ENCODE measurements at places on chromosomes 3 and 15.

GRCh38 chr15:52191207-52191606 is at the start of gene GNB5:
GNB5 (minus strand) TSS chr15:52191392; CDS start chr15:52184676, 6,716 bp downstream.
- DNase-seq: no peak

DNA sequence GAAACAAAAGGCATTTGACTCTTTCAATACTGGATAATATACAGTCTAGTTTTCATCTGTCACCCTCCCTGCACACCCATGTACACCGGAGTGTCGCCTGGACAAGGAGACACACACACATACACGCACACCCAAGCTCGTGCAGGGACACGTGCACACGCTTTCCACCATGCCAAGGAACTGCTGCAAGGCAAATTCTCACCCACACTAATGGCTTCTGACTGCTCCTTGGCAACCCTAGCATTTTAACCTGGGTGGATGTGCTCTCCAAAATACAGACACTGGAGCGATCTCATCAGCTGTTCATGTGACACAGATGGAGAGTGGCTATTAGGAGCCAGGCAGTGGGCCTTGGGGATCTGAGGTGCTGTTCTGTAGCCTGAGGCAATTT is 61.6 kb downstream of the MEIS2 start:
- DNase-seq: no peak

DNA sequence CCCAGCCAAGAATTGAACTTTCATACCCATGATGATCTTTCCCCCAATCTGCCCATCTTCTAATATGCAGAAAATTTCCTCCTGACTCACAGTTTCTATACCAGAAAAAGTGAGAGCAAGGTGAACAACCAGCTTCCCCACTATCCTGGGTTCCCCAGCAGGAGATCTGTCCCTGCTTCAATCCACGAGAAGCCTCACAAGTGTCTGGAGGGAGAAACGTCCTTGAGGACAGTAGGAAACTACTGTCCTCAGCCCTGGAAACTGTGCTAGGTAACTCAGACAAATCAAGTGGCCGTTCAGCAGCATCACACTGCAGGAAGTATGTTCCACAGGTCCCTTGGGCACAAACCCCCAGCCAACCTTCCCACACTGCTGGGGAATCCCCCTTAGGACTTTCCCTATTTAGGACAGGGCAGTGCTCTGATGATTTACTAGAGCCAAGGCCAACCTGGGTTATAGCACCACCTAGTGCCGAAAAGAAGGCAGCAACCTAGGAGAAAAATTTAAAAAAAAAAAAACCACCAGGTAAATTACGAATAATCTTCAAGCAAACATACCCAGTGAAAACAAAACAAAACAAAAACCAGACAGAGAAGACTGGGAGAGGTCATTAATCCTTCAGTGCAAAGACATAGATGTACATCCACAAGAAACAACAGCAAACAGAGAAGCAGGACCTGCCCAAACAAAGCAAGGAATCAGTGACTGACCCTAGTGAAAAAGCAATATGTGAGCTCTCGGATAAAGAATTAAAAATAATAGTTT is 36.0 kb downstream of the MORC1 start:
- DNase-seq: no peak

GRCh38 chr3:28800203-28800602 is 451.6 kb upstream of the AZI2 start:
- no peak for DNase-seq

DNA sequence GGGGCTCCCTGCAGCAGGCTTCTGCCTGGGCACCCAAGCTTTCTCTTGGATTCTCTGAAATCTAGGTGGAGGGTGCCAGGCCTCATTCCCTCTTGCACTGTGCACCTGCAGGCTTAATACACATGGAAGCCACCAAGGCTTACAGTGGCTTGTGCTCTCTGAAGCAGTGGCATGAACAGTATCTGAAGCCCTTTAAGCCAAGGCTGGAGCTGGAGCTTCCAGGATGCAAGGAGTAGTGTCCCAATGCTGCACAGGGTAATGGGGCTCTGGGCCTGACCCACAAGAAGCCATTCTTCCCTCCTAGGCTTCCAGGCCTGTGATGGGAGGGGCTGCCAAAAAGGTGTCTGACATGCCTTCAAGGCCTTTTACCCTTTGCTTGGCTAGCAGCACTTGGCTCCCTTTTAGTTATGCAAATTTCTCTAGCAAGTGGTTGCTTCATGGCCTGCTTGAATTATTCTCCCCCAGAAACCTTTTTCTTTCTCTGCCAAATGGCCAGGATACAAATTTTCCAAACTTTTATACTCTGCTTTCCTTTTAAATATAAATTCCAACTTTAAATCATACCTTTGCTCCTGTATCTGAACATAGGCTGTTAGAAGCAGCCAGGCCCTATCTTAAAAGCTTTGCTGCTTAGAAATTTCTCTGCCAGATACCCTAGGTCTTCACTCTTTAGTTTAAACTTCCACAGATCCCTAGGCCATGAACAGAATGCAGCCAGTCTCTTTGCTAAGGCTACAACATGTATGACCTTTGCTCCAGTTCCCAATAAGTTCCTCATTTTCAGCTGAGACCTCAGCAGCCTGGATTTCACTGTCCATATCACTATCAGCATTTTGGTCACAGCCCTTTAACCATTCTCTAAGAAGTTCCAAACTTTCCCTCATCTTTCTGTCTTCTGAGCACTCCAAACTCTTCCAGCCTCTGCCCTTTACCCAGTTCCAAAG is 201.1 kb upstream of the LRRFIP2 start:
- DNase-seq: no peak

DNA sequence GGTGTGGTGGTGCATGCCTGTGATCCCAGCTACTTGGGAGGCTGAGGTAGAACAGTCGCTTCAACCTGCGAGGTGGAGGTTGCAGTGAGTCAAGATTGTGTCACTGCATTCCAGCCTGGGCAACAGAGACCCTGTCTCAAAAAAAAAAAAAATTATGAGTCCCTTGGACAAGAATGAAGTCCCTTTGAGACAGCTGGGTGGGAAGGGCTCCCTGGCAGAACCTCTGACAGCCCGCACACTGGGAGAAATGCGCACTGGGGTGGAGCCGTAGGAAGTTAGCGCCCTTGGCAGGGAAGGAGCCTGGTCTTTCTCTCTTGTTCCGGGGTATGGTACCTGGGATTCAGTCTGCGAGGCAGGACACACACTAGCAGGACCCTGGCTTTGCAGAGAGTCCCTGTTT is 51.4 kb downstream of the SLC30A4 start:
- DNase-seq: no peak

DNA sequence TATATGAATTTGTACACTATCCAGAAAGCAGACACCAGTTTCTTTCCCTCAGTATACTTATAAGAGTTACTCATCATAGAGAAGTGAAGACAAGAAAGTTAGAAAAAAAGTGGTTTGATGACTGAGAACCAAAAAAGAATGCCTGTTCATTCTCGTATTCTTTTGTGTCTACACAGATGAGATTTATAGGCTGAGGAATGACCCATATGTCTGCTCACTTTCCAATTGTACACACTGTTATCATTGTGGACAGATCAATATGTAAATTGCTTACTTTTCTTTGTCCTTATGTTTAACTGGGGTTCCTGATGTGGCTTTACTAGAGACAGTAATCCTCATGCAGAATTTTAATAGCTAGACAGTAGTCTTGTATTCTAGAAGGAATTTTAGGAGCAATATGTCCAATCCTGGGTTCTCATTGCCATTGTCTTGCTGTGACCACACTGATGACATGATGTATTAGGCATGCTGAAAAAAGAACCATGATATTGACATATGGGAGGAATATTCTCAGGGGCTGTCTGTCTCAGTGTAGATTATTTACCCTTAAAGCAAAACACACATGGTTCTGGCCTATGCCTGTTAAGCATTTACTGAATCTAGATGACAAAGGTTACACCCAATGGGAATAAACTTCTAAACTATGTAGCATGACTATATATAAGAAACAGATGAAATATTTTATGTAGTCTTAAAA is 669.7 kb downstream of the ROBO1 start:
- DNase-seq: no peak

DNA sequence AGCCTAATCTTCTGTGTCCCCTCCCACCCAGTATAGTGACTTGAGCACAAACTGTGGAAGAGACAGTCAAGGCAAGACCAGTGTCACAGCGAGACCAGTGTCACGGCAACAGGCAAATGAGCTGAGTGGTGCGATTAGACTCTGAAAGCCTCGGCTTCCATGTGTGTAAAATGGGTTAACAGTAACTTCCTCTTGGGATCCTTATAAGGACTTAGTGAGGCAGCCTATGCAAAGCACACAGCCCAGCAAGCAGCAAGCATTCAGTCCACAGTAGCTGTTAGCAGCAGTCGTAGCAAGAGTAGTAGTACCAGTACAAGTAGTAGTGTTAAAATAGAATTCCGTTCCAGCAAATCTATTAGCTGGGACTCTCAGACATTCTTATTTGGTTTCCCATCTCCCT is 334.1 kb downstream of the GABRB3 start:
- no peak for DNase-seq

- no peak for DNase-seq
Measured at GRCh38 chr15:90582553-90582952, 52.8 kb downstream of the CRTC3 start.

DNA sequence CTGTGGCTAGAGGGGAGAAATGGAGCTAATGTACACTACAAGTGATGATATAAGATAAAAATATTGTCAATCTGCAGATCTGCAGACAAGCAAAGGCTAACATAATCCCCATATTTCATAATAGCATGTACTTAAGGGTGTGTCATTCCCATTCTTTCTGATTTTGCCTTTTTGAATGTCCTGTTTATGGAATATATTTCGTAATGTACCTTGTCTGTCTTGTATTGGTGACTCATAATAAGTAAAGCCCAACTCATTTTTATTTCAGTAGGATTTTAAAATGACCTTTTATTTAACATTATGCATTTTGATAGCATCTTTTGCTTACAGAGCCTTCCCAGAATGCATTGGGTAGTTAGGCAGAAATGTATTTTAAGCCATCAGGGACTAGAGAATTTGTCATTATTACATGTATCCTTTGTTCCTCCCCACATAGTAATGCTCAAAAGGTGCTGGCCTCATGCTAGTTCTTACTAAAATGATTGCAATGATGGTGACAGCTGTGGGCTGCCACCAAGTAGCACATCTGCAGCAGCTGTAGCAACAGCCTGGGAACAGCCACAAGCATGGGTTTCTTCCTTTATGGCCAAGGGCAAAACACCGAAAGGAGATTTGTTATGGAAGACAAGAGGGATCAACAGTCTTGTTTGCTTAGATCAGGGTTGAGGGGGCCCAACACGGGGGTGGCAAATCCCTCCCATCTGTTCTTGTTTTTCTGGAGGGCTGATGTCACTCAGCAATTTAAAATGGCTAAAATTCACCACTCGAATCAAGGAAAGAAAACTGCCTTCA is 188.5 kb downstream of the CADPS start:
- DNase-seq: no peak

DNA sequence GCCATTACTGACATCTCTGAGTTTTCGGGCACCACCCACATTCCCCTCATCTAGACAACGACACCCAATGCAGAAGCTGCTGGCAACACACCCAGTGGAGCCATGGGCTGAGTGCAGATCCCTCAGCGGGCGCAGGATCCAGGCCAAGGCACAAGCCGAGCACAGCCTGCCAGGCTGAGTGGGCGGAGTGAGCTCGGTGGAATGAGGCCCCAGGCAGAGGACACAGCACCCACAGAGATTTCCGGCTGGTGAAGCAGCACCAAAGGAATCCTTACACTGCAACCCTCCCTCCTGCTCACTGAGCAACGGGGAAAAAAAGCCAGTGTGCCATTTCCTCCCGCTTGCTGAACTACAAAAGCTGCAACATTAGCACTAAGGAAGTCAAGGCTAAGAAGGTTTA is 34.3 kb downstream of the ZMAT3 start:
- DNase-seq: peak; percentile 95

- DNase-seq: no peak
Measured at GRCh38 chr15:79310612-79310984, 314 bp upstream of the TMED3 start.

- DNase-seq: peak; percentile 25
Measured at GRCh38 chr3:159586571-159587202, 401.9 kb upstream of the IL12A start.

GRCh38 chr15:94576889-94577533 is 345.6 kb downstream of the MCTP2 start:
- no peak for DNase-seq

DNA sequence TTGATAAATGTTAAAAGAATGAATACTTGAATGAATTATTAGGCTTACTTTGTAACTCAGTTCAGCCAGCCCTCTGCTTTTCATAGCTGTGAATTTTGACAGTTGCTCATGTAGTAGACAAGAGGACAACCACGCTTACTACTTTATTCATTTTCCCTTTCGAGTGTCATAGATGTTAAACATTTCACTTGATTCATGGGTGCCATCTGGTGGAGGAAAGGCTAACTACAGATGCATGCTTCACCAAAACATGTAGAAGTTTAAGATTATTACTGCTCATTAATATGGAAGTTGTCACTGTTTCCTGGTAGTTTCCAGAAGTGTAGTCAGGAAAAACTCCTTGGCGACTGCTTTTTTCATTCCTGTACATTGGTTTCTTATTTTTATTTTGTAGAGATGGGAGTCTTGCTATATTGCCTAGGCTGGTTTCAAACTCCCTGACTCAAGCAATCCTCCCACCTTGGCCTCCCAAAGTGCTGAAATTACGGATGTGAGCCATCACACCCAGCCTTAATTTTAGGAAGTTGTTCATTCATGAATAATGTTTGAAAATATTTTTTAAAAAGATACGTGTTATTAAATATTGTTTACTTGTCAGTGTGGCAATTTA is 163.2 kb downstream of the B3GALNT1 start:
- DNase-seq: no peak

GRCh38 chr3:160003520-160004128 is 15.0 kb downstream of the IL12A start:
- DNase-seq: peak; percentile 52

DNA sequence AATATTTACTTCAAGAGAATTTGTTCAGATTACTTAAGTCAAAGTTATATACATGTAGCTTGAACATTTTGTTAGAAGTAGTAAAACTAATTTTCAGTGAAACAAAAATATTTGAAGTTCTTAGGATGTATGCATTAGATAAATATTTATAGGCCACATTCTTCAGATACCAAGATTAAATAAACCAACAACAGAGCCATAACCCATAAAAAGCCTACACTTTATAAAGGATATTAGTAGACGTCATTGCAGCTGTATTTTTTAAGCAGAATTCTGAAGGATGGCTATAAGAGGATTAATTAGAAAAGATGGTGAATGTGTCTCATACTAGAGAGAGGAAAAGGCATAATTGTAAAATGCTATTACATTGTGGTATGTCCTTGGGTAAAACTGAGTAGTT is 449.7 kb upstream of the ALCAM start:
- DNase-seq: no peak

DNA sequence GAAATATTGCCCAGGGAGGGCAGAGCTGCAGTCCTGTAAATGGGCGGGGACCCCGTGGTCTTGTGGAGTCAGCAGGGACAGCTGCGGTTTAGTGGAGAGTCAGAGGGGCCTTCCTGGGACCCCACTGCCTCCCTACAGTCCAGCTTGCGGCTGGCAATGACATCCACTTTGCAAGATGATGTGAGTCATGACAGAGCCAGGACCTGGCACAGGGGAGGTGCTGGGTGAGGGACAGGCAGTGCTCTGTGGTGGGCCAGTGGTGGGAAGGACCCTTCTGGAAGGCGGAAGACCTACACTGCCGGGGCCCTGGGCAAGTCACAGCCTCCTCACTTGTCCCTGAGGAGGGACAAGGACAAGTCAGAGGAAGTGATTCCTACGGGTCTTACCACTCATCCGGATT is 17.8 kb downstream of the APBA2 start:
- no peak for DNase-seq
